CD4-positive, alpha-beta memory T cell (primary cell): ENCODE measurements at places on chromosomes 3 and 15.

- DNase-seq: no peak
Observed at GRCh38 chr3:42340466-42340865, 69.9 kb downstream of the LYZL4 start.

DNA sequence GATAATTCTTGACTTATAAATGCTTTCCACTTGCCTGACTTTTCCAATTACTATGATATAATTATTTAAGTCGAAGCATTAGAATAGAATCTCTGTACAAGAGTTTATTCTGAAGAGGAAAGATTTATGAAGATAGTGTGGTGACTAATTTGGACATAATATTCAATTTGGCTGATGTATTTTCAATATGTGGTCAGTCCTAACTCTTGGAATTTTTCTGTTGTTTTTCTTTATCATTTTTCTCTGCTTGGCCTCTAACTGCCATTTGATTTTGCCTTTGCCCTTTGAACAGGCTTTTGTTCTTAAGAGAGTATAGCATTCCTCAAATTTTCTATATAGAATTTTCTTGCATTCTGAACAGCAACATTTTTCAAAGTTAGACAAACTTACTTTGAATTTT is 2.6 kb upstream of the MDFIC2 start:
- DNase-seq: no peak

- DNase-seq: no peak
Observed at GRCh38 chr15:39195961-39196486, 384.9 kb upstream of the THBS1 start.

DNA sequence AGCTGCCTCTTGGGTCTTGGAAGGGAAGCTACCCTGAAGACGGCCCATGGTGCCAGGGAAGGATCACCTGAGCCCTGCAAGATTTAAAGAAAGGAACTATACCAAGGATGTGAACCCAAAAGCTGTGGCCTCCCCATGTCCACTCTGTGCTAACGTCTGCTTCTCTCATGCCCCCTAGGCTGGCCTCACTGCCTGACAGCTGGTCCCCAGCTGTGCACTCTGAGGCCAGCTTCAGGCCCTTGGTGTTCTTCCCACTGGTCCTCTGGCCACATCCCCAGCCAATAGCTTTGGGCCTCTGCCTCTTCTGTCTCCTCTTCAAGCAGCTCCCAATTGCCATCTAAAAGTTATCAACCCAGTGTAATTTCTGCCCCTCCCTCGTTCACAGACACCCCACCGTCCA is 5.2 kb upstream of the LRRK1 start:
- DNase-seq: no peak

GRCh38 chr15:48695088-48695826 is 49.7 kb upstream of the FBN1 start:
- no peak for DNase-seq

- no peak for DNase-seq
Observed at GRCh38 chr3:139460076-139460475, 16.2 kb downstream of the RBP2 start.

- DNase-seq: no peak
Observed at GRCh38 chr3:128991355-128991895, 2.5 kb downstream of the CFAP92 start.

DNA sequence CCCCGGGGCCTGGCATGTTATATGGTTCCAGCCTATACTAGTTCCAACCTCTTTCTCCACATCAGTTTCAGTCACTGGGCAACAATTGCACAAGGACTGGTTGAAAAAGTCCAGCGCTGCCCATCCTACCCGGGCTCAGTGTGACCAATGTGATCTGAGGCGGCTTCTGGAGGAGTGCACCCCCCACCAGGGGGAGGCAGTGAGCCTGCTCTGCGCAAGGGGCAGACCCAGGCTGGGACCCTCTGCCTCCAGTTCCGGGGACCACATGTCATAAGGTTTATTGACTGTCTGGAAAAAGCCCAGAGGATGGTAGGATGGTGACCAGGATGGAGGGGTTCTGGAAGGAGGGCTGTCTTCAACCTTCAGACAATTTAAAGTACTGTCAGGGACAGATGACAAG is 25.6 kb upstream of the NR2E3 start:
- peak; percentile 1 for DNase-seq

DNA sequence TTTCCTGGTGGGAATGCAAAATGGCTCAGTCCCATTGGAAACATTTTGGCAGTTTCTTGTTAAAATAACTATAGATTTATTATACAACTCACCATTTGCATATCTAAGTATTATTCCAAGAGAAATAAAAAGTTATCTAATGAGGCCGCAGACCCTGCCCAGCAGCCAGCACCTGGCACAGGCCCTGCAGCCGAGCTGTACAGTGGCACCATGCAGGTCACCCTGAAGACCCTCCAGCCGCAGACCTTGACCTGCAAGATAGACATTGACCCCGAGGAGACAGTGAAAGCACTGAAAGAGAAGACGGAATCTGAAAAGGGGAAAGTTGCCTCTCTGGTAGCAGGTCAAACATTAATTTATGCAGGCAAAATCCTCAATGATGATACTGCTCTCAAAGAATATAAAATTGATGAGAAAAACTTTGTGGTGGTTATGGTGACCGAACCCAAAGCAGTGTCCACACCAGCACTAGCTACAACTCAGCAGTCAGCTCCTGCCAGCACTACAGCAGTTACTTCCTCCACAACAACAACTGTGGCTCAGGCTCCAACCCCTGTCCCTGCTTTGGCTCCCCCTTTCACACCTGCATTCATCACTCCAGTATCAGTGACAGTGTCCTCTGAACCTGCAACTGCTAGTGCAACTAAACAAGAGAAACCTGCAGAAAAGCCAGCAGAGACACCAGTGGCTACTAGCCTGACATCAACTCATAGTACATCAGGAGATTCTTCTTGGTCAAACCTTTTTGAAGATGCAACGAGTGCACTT is 113.5 kb upstream of the SATB1 start:
- no peak for DNase-seq

- DNase-seq: no peak
Observed at GRCh38 chr3:159418571-159419526, 569.8 kb upstream of the IL12A start.

DNA sequence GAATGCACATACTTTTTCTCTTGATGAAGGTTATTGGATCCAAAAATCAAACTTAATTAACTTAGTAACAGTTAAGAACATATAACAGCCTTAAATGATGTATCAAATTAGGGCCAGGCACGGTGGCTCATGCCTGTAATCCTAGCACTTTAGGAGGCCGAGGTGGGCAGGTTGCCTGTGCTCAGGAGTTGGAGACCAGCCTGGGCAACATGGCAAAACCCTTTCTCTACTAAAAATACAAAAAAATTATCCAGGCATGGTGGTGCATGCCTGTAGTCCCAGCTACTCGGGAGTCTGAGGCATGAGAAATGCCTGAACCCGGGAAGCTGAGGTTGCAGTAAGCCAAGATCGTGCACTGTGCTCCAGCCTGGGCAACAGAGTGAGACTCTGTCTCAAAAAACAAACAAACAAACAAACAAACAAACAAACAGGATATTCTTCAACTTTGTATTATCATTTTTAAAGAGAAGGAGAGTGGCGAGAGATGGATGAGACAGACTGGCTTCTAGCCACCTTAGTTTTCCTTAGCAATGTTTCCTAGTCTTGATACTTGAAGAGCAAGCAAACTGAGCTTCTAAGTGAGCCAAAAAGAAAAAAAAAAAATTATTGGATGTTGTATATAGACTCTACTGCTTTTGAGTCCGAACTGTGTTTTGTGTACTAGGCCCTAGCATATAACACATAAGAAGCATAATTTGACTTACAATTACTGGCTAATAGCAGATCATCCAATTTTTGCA is 13.8 kb downstream of the SPRED1 start:
- no peak for DNase-seq

- no peak for DNase-seq
Observed at GRCh38 chr3:157087780-157088600, 72.0 kb downstream of the CCNL1 start.

- DNase-seq: no peak
Observed at GRCh38 chr15:68678746-68679145, 100.0 kb downstream of the CORO2B start.

- DNase-seq: no peak
Observed at GRCh38 chr3:119257654-119258410, 17.2 kb upstream of the B4GALT4 start.

DNA sequence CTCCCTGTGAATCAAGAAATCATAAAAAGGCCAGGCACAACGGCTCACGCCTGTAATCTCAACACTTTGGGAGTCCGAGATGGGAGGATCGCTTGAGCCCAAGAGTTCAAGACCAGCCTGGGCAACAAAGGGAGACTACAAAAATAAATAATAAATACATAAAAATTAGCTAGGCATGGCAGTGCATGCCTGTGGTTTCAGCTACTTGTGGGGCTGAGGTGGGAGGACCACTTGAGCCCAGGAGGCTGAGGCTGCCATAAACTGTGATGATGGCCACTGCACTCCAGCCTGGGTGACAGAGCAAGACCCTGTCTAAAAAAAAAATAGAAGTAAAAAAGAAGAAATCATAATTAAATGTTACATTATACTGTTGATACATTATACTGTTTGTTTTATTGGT is 28.0 kb upstream of the DCUN1D1 start:
- no peak for DNase-seq

GRCh38 chr3:100910986-100911385 is 82.2 kb downstream of the ABI3BP start:
- no peak for DNase-seq

- DNase-seq: no peak
Observed at GRCh38 chr3:88149101-88149508, 654 bp upstream of the C3orf38 start.

GRCh38 chr3:108818404-108818803 is 4.2 kb upstream of the TRAT1 start:
- peak; percentile 74 for DNase-seq

GRCh38 chr3:15431256-15431837 is 3.9 kb downstream of the EAF1 start:
- no peak for DNase-seq

- peak; percentile 3 for DNase-seq
Observed at GRCh38 chr3:72887705-72888545, at the start of gene GXYLT2. Gene GXYLT2, plus strand, starts transcription at chr3:72888046. Its CDS starts 188 bp downstream, at chr3:72888234.

DNA sequence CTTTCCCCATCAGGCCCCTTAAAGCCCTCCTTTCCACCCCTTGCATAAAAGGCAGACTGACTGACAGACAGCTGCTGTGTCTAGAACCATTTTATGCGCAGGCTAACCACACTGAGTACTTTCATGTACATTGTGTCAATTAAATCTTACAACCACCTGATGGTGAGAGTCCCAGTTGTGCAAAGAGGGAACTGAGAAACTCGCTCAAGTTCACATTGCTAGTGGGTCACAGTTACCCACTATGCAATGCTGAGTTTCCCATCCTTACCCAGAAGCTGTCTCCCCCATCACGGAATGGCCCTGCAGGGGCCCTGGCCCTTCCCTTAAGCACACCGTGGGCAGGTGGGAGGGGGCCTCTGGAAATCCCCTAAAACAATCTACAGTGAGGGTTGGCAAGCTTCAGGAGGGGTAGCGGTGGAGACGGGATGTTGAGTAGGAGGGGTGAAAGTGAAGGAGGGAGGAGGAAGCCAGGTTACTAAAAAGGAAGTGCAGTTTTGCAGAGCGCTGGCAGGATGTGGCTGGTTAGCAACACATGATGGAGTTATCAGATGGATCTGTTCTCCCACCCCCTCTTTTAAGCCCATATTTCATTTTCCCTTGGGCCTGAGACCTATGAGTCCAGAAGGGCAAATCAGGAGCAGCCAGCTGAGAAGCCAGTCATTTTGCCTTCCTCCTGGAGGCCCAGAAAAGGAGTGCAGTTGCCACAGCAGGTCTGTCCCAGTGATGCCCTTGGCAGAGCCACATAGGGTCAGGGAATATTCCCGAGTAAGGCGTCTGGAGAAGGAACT is 30.0 kb downstream of the STARD5 start:
- peak; percentile 86 for DNase-seq

GRCh38 chr3:114223143-114223542 is 14.2 kb downstream of the ZNF80 start:
- DNase-seq: peak; percentile 56

DNA sequence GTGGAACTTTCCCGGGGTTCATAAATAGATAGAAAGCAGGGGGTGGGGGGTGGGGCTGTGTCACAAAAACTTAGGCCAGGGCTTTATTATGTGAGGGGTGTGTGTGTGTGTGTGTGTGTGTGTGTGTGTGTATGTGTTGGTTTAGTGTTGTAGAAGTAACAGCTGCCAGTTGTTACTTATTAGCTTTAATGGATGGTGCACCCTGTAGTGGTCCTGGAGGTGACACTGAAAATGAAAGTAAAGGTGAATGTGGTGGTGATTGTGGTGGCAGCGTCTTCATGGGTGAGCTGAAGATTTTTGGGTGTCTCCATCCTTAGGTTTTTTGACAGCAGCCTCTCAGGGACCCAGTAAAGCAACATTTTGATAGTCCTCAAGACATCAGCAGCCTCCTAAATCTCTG is 449.9 kb downstream of the PDCD6IP start:
- no peak for DNase-seq

GRCh38 chr15:52552303-52552702 is 16.5 kb downstream of the ARPP19 start:
- no peak for DNase-seq

DNA sequence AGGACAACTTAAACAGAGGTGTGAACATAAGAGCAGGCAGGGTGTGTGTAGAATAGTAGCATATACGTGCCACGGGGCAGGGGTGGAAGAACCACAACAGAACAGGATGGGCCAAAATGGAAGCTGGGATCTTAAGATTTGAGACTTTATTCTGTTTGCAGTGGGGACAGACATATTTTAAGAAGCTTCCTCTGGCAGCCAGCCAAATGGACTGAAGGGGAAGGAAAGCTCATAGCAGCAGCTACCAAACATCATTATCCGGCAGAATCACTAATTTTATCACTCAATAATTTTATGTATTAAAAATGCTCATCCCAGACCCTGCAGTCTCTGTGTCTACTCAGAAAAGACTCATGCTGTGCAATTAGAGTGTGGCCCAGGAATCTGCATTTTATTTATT is 130.9 kb upstream of the CTDSPL start:
- DNase-seq: no peak

GRCh38 chr15:32014953-32015352 is 15.4 kb upstream of the CHRNA7 start:
- DNase-seq: no peak

GRCh38 chr3:165643425-165643824 is 193.8 kb downstream of the BCHE start:
- no peak for DNase-seq

GRCh38 chr3:64344721-64345207 is 119.5 kb upstream of the PRICKLE2 start:
- DNase-seq: no peak

DNA sequence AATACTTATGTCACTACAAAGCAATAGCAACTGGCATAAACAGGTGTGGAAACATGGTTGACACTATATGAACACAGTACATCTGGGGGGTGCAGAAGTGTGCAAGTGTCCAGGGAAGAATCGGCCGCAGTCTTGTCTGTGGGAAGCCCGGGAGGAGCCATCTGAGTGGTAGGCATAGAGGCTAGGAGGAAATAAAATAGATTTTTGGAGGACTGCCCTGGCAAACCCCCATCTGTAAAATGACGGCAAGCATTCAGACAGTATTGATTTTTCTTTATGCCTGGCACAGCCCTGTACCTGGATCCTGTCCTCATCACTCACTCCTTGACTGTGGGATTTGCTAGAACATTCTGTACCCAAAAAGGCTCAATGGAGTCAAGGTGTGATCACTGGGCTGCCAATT is 31.3 kb downstream of the THSD4 start:
- no peak for DNase-seq
